KBM-7 (cell line): ENCODE measurements at places on chromosomes 4 and X.

GRCh38 chrX:107675823-107676555, 47.7 kb downstream of the PRPS1 start:
- DNase-seq, result peak; percentile 76

DNA sequence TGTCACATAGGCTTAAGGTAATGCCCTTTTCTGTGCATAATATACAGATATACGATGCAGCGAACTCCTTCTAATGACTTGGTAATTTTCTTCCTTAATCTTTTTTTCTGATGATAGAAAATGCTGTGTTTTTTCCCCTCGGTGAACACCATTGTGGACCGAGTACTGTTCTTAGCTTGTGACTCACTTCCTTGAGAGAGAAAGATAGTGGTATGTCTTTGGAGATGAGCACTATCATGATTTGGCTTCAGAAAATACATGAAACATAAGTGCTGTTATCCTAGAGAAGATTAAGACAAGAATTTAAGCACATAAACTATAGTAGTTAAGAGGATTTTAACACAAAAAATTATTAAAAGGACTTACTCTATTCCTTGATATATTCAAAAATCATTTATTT, 63.9 kb downstream of the RS1 start:
- DNase-seq, result no peak

DNA sequence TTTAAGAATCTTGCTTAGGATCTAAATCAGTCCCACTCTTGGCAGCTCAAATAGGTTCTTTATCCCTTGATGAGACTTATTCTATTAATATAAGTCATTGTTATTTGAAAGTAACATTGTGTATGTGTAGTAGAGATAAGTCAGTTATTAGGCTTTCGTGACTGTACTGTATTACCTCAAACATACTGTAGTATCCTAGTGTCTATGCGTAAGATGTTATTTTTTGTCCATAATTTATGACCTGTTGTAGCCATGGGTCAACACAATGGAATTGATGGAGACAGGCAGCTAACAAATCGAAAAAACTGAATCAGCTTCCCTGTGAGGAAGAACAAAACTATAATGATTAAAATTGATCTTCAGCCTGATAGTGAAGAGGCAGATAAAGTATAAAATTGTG, 41.8 kb downstream of the CLCN3 start:
- no peak for DNase-seq

DNA sequence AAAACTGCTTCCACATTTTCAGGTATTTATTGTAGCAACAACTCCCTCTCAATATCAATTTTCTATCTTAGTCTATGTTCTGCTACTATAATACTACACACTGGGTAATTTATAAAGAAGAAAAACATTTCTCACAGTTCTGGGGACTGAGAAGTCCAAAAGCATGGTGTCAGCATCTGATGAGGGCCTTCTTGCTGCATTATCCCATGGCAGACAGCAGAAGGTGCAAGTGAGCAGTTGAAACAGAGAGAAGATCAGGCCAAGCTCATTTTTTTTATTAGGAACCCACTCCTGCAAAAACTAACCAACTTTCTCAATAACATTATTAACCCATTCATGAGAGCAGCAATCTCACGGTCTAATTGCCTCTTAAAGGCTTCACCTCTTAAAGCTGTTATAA, 376.0 kb downstream of the RAB28 start:
- no peak for DNase-seq

GRCh38 chrX:105646592-105647372, 175.6 kb upstream of the NRK start:
- DNase-seq, result no peak

- DNase-seq, result no peak
Observed at GRCh38 chrX:16804923-16805464, 18.7 kb downstream of the TXLNG start.

DNA sequence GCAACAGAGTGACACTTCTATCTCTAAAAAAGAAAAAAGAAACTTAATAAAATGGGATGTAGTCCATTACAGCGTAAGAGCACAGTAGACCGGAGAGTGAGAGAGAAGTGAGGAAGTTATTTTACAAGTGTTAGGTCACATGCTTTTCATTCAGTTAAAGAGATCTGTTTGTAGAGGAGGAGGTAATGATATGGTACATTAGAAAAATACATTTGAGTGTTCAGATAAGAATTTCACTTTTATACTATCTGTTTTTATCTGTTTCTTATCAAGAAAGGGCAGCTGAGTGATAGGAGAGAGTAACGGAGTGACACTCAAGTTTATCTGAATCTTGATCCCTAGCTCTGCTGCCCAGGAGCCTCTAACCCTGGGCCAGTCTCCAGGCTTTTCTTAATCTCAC, 38.9 kb downstream of the FNIP2 start:
- DNase-seq, result peak; percentile 31

DNA sequence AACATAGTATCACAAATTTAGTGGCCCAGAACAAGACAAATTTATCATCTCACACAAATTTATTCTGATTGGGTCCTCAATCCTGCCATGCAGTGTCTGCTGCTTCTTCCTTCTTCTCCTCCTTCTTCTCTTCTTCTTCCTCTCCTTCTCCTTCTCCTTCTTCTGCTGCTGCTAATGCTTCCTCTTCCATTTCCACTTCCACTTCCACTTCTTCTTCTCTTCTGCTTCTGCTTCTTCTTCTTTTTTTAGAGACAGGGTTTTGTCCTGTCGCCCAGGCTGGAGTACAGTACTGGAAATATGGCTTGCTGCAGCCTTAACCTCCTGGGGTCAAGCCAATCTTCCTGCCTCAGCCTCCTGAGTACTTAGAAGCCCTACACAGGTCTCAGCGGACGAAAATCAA, 37.5 kb downstream of the FGFBP1 start:
- no peak for DNase-seq

DNA sequence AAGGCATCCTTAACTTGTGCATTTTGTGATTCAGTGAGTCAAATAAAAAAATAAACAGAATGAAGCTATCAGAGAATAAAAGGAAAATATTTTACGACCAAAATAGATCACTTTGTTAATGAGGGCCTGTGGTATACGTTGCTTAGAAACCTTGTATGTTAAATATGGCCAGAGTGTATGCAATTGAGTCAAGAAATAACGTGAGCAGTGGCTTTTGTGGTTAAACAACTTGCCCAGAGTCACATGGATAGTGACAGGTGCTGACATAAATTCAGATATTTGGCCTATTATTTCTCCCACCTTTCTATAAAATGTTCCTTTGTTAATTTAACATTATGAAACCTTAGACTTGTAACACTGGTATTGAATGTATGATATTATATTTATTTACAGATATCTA, 393.4 kb downstream of the PABPC4L start:
- no peak for DNase-seq

DNA sequence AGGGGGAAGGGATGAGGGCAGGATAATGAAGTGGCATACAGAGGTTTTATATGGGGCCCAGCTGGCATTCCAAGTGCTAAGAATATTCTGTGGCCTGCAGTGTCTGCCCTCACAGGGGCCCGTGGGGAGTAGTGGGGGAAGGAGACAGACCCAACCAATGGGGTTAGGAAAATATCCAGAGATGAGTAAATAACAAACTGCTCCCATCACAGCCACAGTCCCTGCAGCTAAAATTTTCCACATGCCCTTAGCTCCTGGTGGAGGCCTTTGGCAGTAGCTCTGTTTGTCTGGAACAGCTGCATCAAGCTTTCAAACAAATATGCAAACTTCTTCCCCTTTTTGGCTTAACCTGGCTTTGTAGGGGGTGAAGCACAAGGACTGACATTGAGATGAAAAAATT, 3.1 kb downstream of the SRPX2 start:
- DNase-seq, result no peak

DNA sequence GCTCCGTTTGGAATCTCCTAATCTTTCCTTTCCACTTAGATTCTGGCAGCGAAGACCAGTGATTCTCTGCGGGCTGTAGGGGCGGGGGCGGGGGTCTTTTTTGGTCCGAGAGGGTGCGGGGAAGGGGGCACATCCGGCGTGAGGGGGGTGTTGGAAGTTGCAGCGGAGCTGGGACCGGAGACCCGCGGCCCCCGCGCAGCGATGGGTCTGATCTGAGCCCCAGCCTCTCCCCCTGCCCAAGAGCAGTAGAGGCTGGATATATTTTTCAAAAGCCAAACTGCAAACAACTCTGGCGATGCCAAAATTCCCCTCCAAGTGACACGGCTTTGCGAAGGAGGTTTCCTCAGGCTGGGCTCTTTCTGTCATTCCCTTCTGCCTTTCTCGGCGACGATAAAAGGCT, 355 bp downstream of the GRID2 start:
- no peak for DNase-seq

DNA sequence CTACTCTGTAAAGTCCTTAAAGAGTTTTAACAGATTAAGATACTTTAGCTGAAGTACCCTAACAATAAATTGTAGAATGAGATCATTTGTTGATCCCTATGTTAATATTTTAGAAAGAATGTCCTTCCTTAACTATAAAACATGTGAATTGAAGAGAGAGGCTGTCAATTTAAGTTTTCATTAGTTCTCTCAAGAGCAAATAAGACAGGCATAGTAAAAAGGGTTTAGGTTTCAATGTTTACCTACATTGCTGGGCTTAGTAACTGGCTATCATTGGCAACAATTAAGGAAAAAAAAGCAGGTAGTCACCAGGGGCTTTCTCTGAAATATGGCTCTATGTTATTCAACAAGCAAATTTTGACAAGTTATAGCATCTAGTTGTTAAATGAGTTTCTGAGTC, 91.5 kb downstream of the ATRX start:
- no peak for DNase-seq

DNA sequence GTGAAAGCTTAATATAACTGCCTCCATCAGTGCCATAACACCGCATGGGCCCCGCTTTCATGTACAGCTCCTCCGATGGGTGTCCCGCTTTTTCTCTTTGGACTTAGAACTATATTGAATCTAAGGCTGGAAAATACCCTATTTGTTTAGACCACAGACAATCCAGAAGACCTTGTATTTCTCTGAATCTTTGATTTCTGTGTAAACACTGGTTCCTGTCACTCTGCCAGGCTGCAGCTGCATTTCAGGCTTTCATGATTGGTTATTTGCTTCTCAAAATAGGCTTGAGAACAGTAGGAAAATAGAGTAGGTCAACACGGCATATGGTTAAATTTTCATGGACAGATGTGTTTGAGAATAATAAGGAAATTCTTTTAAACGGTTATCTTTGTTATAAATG, 80.0 kb downstream of the NWD2 start:
- DNase-seq, result no peak

DNA sequence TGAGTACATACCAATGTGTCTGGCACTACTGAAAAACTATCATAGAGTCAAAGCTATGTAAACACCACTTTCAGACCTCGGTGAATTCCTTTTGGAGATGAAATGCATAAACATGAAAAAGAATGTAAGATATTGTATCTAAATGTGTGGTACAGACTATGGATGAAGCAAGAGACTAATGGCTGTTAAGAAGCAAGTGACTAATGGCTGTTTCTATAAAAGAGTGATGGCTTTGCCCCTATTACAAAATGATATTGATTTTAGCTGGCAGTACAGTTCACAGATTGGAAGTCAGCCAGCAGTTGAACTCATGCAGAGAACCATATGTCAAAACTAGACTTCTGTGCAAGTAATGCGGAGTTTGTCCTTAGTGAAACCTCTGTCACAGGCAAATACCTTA, 359.3 kb downstream of the GRXCR1 start:
- DNase-seq, result no peak

DNA sequence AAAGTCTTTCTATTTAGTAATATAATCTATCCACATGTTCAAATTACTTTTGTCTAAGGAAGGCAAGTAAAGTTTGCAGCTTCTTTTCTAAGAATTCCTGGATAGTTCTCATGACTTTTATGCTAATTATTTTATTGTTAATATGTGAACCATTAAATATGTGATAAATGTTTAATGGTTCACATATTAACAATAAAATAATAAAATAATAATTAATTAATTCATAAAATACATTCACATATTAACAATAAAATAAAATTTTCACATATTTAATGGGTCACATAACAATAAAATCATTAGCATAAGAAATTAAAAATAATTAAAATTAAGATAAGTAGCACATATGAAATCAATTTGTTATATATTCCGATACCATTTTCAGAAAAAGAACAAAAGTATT, 1352.4 kb downstream of the ARAP2 start:
- no peak for DNase-seq

DNA sequence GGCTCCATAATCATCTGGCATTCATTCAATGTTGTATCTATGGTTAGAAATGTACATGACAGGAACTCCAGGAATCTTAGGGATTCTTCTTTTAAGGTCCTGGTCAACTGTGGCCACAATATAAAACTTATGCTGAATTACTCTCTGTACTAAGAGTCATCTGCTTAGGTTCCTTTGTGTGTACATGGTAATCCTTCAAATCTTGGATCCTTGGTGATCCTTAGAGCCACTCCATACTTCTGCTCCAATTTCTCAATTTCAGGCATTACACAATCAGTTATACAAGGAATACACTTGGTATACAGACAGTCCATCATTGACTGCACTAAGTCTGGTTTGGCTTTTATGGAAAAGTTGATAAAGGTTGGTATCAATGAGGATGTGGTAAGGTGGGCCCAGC, 5.8 kb downstream of the SRD5A3 start:
- DNase-seq, result no peak

DNA sequence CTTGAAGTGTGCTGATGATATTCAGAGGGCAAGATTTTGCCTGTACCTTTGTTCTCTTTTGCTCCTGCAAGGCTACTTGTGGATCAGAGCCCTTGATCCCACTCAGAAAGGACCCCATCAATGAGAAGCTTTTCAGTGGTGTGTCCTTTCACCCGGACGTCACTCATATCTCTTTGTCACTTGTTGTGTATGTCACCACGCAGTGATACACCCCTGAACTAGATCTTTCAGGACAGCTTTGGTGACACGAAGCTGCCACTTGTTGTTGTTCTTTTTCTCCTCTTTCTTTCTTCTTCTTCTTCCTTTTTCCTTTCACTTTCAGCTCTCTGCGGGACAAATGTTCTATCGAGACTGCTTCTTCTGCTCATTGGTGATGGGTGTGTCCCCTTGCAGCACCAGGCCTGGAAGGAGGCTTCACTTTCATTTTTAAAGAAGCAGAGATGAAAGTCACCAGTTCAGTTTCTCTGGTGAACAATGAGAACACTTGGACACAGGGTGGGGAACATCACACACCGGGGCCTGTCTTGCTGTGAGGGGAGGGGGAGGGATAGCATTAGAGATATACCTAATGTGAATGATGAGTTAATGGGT, 83.6 kb downstream of the NBDY start:
- DNase-seq, result peak; percentile 45

GRCh38 chr4:124111411-124111810, 601.1 kb downstream of the ANKRD50 start:
- no peak for DNase-seq

DNA sequence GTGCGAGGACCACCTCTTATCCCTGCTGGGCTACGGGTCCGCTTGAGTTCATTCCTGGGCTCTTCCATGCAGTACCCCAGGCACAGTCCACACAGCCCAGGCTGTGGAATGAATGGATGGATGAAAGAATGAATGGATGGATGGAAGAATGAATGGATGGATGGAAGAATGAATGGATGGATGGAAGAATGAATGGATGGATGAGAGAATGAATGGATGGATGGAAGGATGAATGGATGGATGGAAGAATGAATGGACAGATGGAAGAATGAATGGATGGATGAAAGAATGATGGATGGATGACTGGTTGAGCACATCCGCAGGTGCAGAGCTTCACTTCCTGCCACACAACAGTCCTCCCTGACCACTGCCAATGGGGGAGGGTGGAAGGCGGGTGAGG, 28.2 kb downstream of the ACOX3 start:
- no peak for DNase-seq
